Erythroblast (primary cell): ENCODE measurements at places on chromosomes 16 and 17.

DNA sequence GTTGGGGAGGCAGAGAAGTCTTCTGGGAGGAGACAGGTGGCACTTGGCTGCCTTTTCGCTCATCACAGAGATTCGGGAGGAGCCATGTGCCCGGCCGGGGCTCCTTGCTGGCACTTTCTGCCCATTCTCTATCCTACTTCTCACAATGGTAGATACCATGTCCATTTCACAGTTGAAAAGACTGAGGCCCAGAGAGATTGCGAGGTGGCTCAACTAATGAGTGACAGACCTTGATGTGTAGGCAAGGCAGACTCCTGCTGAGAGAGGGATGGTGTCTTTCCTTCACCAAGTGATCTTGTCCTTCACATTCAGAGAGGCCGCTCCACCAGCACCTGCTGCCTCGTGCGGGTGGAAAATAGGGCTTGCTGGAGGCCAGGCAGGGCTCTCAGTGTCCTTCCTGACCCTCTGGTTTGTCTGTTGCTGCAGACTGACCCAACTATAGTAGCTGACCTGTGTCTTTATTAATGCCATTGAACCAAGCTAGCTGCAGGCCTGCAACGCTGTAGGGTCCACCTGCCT, 42.1 kb downstream of the MPRIP start:
- no peak for DNase-seq

DNA sequence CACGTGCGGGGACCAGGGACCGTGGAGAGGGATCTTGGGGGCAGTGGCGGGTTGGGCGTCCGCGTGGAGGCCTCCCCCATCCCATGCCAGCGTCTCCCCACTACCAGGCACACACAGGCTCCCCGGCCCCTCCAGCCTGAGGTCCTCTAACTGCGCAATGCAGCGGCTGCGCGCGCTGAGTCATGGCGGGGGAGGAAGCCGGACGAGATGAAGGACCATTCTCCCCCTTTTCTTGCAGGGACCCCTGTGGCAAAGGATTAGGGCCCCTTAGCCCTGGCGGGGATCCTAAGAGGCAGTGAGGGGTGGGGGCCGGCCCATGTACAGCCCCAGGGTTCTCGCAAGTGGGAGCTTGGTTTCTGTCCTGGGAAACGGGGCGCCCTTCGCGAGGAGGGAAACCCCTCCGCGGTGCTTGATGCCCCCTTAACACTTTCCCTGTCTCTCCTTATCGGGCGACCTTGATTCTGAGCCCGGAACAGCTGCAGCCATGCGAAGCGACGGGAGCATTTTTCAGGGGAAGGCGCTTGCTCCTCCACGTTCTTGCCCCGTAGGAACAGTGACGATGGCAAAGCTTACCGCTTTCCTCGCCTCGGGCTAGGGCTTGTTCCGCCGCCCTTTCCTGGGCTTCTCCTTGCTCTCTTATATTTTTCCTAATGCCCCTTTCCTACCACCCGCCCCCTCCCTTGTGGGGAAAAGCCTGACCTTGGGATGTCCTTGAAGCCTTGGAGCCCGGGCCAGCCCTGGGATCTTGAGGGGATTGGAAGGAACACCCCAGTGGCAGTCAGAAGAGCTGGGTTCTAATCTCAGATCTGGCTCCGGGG, 592 bp downstream of the ALDOA start:
- DNase-seq, result peak; percentile 84

DNA sequence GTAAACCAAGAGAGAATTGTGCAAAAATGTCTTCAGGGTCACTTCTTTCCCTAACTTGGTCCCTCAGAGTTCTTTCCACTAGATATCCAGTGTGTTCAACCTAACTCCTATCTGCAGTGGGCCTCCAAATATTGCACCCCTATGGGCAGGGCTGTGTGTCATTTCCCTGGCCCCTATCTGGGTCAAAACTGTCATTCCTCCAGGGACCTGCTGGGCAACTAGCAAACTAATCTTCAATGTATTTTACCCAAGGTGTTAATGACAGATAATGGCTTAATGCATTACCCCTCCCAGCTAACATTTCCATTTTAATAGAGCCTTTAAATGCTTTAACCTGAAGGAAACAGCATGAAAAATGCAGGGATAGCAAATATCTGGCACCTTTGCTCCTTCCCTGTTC, 25.8 kb upstream of the SKAP1 start:
- DNase-seq, result peak; percentile 78

DNA sequence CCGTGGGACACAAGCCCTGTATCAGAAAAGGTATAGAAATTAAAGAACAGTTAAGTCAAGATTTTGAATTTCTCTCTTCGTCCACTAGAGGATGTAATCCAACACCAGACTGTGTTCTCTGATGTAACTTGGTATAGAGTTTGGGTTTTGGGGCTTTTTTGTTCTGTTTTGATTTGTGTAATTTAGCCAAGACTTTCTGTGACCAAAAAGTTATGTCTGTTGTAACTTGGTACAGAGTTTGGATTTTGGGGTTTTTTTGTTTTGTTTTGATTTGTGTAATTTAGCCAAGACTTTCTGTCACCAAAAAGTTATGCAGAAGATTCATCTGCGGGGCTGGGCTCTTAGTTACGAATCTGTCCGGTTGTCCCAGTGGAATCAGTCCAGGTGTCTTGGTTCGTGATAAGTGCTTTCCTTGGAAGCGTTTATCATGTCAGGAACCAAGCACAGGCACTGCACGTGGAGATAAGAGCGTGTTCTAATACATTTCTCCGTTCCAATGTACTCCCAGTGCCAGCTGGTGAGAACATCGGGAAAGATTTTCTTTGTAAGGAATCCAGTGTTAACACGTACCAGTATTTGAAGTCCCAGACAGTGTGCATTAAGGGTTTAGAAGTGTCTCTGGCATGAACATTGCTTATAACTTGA, 44.1 kb upstream of the SEC14L1 start:
- peak; percentile 39 for DNase-seq

DNA sequence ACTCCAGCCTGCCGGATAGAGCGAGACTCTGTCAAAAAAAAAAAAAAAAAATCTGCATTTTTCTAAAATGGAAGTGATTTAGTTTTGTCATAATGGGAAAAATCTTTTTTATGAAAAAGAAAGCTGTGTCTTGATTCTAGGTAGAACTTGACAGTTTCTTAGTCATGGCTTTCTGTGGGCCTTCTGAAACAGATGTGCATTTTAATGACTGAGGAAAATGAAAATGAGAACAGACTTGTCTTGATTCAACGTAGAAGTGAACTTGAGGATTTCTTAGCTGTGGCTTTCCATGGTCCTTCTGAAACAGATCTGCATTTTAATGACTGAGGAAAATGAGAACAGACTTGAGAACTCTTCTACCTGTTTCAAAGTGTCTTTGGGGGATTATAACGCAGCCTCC, 171.7 kb downstream of the VPS53 start:
- no peak for DNase-seq

DNA sequence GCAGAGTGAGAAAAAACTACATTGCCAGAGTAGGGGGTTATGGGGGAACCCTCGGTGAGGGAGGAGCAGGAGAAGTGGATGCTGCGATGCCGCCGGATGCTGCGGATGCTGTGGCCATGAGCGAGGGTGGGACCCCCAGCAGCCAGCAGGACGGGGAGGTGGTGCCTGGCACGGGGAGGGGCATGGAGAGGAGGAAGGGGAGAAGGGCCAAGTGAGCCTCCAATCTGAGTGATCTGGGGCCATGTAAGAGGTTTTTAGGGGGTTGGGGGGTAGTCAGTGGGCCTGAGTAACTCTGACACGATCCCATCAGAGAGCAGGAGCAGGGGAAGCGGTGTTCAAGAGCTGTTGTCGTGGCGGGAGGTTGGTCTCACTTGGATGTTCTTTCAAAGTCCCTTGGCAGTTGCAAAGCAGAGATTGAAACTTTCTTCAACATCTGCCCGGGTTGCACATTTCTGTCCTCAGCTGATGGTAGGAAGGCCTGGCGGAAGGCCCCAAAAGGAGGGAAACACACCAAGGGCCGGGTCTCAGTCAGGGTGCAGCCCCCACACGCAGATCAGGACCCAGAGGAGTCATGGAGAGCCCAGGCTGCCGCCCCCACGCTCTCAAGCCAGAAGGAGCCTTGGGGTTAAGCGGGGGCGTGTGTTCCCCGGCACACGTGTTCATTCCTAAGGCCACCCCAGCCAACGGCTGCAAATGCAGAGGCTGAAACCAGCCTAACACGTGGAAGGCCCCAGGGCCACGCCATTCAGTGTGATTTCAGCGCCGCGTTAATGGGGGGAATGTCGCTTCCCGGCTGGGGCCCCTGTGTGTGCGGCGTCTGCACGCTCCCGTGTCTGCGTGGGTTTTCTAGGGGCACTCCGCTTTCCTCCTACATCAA, 81.7 kb downstream of the ZDHHC7 start:
- peak; percentile 41 for DNase-seq

- no peak for DNase-seq
These were observed 4.3 kb upstream of the MSRB1 start for GRCh38 chr16:1947369-1947670.

GRCh38 chr17:58728798-58729197, 26.9 kb upstream of the PPM1E start:
- DNase-seq, result no peak

DNA sequence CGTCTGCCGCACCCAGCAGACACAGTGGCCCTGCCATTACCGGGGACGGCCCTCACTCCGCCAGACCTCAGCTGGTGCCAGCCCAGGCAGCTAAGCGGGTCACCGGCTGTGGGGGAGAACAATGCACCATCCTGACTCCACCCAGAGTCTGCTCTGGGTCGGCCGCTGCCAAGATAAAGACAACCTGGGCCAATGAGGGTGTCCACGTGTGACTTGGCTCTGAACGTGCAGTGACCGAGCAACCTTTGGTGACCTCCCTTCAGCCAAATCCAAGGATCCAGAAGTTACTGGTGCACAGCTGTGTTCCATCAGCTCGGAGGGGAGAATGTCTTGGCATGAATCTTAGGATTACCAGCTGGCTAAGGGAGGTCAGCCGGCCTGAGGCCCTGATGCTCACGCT, 155.9 kb downstream of the NTN1 start:
- no peak for DNase-seq

DNA sequence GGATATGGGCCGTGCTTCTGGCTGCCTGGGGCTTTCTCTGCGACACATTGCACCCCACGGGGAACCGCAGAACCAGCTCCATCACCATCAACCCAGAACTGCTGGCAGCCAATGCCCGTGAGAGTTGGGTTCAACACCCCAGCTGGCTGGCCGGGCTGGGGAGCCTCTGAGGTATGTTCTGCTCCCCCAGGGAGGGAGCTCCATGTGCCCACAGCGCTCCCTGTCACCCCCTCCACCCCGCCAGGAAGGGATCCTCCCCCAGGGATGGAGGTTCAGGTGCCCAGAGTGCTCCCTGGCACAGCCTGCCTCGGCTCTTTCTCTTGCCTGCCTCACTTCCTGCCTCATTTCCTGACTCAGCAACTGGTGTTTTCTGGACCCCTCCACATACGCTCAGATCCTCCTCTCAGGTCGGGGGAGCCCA, 24.2 kb upstream of the MPRIP start:
- DNase-seq, result no peak

DNA sequence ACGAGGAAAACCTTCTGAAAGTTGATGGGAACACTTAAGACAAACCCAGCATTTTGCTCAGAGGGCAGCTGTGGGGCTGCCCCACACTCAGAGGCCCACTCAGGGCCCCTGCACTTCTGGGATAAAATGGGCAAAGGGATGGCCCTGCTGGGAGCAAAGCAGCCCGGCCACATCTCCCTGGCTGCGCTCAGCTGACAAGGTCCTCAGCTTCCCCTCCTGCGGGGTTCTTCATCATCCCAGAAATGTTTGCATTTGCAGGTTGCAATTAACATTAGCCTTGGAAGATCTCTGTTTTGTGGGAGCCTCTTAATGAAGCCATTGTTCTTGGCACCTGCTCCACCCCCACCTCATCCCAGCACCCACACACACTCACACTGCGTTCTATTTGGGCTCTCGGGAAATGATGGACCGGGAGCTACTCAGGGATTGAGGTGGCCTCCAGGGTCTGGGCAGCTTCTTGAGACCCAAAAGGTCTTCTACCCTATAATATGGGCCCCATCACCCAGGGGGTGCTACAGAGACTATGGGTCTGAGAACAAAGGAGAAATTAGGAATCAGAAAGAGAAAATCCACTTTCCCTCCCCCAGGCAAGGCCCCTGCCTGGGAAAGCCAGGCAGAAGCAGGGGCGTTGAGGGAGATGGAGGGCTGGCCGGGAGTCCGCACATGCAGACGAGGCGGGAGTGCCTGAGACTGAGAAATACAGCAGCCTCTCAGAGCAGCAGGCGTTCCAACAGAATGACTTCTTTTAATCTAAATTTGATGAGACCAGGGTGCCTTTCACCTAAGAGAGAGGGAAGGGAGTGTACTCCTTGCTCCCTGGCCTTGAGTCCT, 53.7 kb upstream of the RPL38 start:
- no peak for DNase-seq

DNA sequence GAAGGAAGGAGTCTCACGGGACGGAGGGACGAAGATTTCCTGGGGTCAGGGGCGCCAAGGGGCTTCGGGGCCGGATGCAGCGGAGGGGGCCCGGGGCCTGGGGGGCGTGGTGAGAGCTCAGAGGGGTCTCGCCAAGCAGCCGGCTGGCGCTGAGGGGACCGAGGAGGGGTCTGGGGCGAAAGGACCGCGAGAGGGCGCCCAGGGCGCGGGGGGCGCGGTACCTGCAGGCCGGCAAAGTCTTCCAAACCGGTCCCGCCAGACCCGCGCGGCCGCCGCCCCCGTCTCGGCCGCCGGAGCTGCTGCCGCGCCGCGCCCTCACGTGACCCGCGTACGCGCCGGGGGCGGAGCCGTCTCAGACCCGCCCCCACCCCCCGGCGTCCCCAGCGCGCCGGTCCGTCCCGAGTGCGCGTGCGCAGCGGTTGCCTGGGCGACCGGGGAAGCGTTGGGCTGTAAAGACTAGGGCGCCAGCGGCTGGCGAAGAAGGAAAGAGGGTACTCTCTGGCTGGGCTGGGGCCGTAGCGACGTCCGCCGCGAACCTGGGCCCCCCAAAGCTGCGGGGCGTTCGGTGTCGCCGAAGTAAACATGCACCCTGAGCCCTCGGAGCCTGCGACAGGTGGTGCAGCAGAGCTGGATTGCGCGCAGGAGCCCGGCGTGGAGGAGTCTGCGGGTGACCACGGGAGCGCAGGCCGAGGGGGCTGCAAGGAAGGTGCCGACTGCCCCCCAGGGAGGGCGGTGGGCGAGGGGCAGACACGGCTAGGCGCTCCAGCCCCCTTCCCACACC, at the start of the genes DNAAF1 and HSDL1:
Gene DNAAF1 (plus strand): TSS at position 450 of the 781 bp plus-strand sequence. CDS start 133 bp downstream, at position 583.
Gene HSDL1 (minus strand): TSS at position 319 of the 781 bp plus-strand sequence. CDS start 13,856 bp downstream, outside the sequence.
- DNase-seq, result peak; percentile 91

GRCh38 chr16:48366165-48367093, 18.8 kb downstream of the SIAH1 start:
- DNase-seq, result peak; percentile 92

DNA sequence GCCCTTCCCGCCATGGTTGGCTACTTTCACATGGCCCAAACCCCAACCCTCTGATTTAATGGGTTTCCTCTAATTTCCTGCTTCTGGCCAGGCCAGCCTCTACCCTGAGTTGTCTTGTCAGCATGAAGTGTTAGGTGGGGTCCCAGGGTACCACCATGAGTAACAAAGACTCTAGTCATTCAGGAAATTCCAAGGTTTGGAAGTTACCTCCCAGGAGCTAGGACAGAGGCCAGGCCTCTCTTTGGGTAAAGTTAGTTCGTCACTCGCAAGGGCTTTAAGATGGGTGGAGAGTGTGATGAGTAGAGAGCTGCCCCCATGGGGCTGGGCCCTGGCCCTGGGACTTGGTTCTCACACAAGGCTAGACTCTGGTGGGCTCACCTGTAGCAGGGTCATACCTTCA, 54.6 kb downstream of the PLD6 start:
- DNase-seq, result no peak
